Spinal cord (tissue), 10 donors: ENCODE measurements at places on chromosomes 12 and 14. TPM values are rescaled to one million over a fixed set of nuclear protein-coding genes. Genes with fewer than 3 reads are reported as not detected.
A peak's percentile ranks its signal among the peaks of the same experiment; 100 is the strongest.

DNA sequence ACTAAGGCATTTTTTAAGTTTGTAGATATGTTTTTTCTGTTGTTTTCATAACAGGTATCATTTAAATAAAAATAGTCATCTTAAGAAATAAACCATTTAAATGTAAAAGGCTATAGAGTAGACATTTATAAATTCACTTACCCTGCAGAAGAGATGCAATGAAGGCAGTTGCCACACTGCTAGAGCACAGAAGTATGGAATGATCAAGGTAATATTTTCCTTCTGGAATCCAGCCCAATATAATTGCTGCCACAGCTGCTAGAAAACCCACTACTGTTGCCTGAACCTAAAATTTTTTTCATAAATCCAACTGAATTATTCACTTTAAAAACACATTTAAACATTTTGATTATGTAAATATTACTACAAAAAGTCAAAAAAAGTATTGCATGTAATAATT lies 69.2 kb downstream of the SLC41A2 start:
- no peak for DNase-seq

DNA sequence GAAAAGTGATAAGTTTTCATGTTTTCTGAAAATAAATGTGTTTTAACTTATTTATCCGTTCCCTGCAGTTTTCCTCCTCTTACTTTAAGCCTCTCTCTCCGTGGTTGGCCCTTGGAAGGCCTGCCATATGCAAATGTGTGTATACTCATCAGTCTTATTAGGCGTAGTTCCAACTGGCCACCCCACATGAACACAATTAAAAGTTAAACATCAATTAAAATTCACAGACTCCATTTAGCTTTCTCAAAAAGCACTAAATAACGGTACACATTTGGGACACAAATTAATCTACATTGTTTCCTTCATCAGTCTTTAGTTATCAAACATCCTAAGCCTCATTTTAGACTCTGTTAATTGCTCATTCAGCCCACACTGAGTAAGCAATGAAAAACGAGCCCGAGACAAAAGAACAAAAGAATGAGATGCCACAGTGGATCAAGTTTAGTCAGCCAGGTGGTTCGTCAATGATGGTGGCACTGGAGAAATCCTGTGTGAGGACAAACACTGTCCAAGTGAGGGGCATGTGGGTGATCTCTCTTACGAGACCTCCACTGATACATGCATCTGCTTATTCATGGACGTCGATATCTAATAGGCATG lies 76.0 kb upstream of the TMCC3 start:
- no peak for DNase-seq

DNA sequence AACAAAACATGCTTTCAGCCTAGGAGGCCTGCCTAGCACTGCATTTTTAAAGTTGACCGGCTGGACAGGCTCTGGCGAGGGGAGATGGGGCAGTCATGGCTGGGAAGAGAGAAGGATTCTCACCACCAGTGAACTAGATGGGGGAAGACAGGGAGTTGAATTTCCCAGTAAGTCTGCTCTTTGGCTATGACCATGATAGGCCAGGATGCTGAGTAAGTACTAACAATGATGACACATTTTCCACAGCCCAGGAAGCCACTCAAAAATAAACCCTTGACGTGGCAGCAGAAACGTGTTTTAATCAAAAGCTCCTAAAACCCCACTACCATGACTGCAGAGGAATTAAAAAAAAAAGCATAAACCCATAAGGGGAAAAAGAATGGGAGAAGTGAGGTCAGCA lies 19.0 kb downstream of the KCTD10 start:
- no peak for DNase-seq

- DNase-seq = no peak
These were observed 22.1 kb downstream of the SERPINA1 start for GRCh38 chr14:94366146-94366915.

DNA sequence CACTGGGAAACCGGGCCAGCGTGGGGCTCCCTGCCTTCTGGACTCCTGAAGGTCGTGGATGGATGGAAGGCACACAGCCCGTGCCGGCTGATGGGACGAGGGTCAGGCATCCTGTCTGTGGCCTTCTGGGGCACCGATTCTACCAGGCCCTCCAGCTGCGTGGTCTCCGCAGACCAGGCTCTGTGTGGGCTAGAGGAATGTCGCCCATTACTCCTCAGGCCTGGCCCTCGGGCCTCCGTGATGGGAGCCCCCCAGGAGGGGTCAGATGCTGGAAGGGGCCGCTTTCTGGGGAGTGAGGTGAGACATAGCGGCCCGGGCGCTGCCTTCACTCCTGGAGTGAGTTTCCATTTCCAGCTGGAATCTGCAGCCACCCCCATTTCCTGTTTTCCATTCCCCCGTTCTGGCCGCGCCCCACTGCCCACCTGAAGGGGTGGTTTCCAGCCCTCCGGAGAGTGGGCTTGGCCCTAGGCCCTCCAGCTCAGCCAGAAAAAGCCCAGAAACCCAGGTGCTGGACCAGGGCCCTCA lies 26.9 kb downstream of the HIP1R start:
- DNase-seq = no peak

DNA sequence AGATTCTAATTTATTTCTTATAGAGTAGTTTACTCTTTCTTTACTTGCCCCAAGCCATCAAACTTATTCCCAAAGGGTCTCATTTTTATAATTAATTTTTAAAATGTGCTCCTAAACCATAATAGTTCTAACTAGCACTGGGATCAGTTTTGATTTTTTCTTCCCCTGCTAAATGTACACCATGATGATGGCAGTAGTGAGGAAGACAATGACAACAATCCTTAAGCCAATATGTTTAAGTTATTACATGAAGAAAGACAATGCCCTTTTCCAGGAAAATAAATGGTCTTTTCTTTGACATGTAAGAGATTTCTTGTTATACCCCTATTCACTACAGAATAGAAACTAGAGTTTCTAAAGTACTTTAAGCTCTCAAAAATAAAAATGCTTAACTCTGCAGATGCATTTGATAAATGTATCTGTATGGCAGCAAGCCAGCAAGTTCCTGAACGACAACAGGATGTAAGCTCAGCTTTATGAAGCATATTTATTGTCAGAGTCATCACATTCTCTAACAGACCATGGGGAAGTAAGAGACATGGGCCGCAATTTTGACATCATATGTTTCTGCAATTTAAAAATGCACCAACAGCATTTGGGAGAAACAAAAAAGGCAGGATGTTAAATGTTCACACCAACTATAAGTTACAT lies 36.0 kb upstream of the SNX6 start:
- no peak for DNase-seq

DNA sequence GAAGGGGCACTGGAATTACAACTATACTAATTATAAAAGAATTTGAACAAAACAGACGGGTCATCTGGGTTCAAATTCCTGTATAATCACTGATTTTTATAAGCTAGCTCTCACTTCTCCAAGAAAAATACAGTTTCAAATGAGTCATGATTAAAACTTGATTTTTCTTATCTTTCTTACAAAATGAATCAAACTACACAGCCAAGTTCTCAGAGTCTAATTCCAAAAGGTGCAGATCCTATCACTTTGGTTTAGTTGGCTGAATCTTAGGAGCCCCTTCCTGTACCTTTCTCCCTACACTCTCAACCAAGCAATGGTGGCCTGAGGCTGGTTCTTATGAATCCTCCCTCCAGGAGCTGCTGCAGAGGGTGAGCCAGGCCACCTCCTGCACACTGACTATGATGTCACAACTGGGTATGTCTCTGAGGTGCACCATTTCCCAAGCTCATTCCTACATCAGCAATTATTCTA lies 43.8 kb upstream of the BMP4 start:
- DNase-seq = no peak

GRCh38 chr14:94045101-94045500 lies 19.0 kb downstream of the OTUB2 start:
- no peak for DNase-seq

GRCh38 chr12:32877601-32878459 lies 18.7 kb downstream of the PKP2 start:
- DNase-seq = peak; percentile 84

DNA sequence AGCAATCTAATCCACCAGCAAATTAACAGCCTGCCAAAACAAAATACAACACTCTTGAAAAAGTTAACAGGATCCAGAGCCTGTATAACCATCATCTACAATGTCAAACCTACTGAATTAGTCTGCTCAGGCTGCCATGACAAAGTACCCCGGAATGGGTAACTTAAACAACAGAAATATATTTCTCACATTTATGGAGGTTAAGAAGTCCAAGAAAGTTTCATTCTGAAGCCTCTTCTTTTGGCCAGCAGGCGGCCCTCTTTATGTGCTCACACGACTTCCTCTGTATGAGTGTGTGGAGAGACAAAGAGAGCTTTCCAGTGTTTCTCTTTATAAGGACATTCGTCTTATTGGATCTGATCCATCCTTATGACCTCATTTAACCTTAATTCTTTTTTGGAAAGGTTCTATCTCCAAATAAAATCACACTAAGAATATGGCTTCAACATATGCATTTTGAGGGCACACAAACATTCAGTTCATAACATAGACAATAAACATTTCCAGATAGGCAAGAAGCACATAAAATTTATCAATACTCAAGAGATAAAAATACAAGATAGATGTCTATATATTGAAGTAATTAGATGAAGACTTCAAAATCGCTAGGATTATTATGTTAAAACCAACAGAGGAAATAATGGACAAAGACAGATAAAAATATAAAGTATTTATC lies 5.9 kb upstream of the RERG start:
- peak; percentile 40 for DNase-seq

Gene CDH24
- 17.1 TPM for total RNA-seq

Gene PARP11
- total RNA-seq = 9.6 TPM

Gene RTL1
- 0.44 TPM for total RNA-seq

Gene PKP2
- 123 TPM for total RNA-seq

Gene IFNG-AS1
- total RNA-seq = 0.22 TPM

Gene NOS1
- 7.0 TPM for total RNA-seq

Gene LRFN5
- 30.9 TPM for total RNA-seq
